ENCODE measurements at places on chromosomes 6 and 20. TPM values are rescaled to one million over a fixed set of nuclear protein-coding genes. Genes with fewer than 3 reads are reported as not detected.

Gene CDH22
- polyA plus RNA-seq, result not detected

Gene HLA-DRB5
- 7.4 TPM for polyA plus RNA-seq

Gene ZNF165
- polyA plus RNA-seq, result 5.1 TPM

Gene PET117
- polyA plus RNA-seq, result 18.0 TPM

Gene MRPL14
- polyA plus RNA-seq, result 37.0 TPM

Gene RSPO4
- polyA plus RNA-seq, result 0.95 TPM

Gene BTNL2
- 1.5 TPM for polyA plus RNA-seq

Gene PTGIS
- 37.9 TPM for polyA plus RNA-seq

Gene CST11
- not detected for polyA plus RNA-seq
